Temporal lobe (tissue), 4 donors: ENCODE measurements at places on chromosomes 16 and 17. TPM values are rescaled to one million over a fixed set of nuclear protein-coding genes. Genes with fewer than 3 reads are reported as not detected.

The GDPD3 gene
- total RNA-seq: 1.7 TPM

The C17orf67 gene
- 2.0 TPM for total RNA-seq

The CA5A gene
- not detected for total RNA-seq

The ZNF469 gene
- 0.74 TPM for total RNA-seq

The ACAP1 gene
- total RNA-seq: 0.25 TPM

The FBXL19 gene
- total RNA-seq: 42.3 TPM

The COIL gene
- total RNA-seq: 21.4 TPM

The KRT9 gene
- total RNA-seq: not detected

The TNS4 gene
- not detected for total RNA-seq

The SCNN1G gene
- total RNA-seq: 0.98 TPM

The KRT36 gene
- not detected for total RNA-seq

The SULT1A4 gene
- 2.0 TPM for total RNA-seq

The SLC26A11 gene
- 10.6 TPM for total RNA-seq

The KRTAP4-4 gene
- not detected for total RNA-seq

The CDH1 gene
- total RNA-seq: 2.2 TPM

The CENPN gene
- 5.4 TPM for total RNA-seq

The ZP2 gene
- total RNA-seq: not detected

The TOX3 gene
- total RNA-seq: 17.0 TPM

The FAM20A gene
- total RNA-seq: 4.7 TPM
